ENCODE measurements at places on chromosomes 2 and 18. TPM values are rescaled to one million over a fixed set of nuclear protein-coding genes. Genes with fewer than 3 reads are reported as not detected.

GRCh38 chr2:103615611-103616105, 853.8 kb downstream of the TMEM182 start:
- no peak for DNase-seq

Gene MARCO
- not detected for total RNA-seq

Gene ERICH2
- not detected for total RNA-seq

Gene CLHC1
- 14.8 TPM for total RNA-seq

Data from fibroblast of villous mesenchyme (primary cell).